KBM-7 (cell line): ENCODE measurements at places on chromosomes 16 and 17.

DNA sequence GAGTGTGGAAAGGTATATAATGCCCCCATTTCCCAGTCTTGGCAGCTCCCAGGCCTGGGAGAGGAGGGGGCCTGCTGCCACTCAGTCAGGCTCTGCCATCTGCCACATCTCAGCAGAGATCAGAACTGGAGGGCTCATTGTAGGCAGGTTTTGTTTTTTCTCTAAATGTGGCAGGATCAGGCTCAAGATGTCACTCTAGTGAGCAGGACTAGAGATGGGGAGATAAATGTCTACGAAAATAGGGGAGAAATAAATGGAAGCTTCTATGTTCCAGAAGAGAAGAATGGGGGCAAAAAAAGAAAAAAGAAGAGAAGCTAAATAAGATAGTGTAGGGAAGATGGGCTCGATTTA, 13.9 kb downstream of the NXPH3 start:
- DNase-seq = no peak

DNA sequence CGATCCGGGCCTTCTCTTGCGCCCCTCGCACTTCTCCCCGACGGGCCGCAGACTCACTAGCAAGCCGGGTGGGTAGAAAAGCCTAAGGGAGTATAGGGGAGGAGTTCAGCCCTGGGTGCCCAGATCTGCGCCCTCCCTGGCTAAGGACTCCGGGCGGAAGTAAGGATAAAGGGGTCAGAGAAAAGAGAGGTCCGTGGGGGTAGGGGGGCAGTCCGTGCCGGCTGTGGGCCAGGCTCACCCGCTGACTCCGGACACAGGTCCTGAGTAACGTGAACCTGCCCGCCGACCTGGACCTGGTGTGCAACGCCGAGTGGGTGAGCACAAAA, 1.8 kb downstream of the NAGS start:
- DNase-seq = no peak

- DNase-seq = no peak
Measured at GRCh38 chr17:45838751-45839295, 5.9 kb upstream of the SPPL2C start.

DNA sequence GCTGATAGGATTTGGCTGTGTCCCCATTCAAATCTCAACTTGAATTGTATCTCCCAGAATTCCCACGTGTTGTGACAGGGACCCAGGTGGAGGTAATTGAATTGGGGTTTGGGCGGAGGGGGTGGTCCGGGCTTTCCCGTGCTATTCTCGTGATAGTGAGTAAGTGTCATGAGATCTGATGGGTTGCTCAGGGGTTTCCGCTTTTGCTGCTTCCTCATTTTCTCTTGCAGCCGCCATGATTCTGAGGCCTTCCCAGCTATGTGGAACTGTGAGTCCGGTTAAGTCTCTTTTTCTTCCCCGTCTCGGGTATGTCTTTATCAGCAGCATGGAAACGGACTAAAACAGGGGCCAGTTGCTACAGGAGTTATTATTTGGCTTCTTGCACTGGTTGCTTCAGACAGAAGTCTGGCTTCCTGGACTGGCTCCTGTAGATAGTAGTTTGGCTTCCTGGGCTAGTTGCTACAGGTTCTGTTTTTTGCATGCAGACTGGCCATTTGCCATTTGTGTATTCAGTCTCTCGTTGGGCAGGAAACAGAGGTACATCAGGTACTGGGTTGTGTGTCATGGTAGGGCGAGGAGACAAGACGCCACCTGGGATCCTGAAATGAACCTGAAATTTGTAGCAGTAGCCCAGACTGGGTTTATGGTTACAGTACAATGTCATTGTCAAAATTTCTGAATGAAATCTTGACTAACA, 32.6 kb downstream of the CNTNAP4 start:
- DNase-seq = no peak

GRCh38 chr17:77930780-77931768, 27.4 kb upstream of the TNRC6C start:
- DNase-seq = no peak

DNA sequence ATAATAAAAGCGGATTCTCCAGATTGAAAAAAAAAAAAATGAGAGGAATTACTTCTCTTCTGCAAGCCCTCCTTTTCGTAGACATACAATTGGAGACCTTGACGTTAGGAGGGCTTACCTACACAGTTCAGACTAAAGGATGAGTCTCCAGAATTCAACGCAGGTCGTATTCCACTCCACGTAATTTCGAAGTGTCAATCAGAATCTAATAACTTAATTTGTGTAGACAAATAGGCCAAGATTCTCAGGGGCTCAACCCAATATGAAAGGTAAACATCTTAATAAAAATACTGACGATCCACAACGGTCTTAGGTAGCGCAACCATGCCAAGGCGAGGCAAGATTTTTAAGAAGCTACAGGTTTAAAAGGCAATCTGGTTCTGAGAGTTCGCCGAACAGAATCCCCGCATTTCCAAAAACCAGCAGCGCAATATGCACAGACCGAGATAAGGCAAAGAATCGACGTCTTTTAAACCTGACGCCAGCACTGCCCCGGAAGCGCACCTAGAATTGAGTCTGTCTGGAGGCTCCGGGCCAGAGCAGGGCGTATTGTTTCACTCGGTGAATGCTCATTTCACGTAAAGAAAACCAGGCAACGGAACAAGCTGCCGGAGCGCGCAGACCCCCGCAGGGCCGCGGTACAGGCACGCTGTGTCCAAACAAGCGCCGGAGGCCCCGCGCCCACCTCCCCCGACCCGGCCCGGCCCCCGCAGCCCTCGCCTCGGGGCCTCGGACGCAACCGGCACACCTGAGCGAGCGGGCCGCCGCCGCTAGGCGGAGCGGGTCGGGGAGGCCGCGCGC, 623 bp downstream of the MBTPS1 start:
- peak; percentile 49 for DNase-seq

- no peak for DNase-seq
Measured at GRCh38 chr17:38451030-38451839, 23.0 kb downstream of the ARHGAP23 start.

DNA sequence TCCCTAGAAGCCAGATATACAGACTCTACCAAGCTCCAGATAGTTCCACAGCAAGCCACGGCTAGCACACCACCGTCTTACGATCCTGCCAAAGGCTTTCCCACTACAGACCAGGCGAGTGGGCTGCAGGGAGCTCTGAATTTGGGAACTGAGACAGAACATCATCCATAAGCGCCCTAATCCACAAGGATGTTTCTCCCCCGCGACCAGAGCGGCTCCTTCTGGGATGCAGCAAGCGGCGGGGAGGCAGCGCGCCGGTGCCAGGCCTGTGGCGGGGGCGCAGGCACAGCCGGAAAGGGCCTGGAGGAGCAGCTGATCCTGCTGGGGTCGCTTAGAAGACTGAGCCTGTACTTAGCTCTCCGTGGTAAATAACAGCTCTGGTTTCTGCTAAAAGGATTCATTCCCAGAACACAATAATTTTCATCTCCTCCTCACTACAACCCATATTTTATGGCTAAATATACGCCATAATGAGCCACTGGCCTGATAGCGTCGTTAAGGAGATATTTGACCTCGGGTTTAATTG, 16.2 kb upstream of the FOXF1 start:
- no peak for DNase-seq

DNA sequence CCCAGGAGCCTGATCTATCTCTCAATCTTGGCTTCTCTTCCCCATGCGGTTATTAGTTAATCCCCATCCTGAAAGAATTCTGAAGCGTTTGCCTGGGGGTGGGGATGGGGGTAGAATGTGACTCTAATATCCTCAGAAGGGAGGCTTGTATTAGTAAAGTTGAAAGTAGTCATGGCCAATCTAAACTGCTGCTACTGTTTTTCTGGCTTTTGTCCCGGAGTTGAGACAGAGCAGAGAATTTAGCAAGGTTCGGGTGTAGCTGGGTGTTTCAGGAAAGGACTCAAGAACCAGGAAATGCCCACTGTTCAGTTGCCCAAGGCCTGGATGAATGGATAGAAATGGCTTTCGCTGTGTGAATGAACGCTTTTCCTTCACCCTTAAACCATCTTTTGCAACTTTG, 17.6 kb upstream of the ITGAM start:
- no peak for DNase-seq

DNA sequence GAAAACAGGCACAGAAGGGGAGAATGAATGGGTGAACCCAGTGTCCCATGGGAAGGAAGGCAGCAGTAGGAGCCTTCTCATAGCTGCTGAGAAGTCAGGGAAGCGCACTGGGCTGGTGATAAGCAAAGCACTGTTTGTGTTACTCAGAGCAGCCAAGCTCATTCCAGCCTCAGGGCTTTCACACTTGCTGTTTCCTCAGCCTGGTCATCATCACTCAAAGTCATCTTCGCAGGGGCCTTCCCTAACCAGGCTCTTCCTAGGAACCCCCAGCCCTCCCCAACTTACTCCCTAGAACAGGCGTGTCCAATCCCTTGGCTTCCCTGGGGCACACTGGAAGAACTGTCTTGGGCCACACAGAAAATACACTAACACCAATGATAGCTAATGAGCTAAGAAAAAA, 32.1 kb upstream of the LONP2 start:
- no peak for DNase-seq

DNA sequence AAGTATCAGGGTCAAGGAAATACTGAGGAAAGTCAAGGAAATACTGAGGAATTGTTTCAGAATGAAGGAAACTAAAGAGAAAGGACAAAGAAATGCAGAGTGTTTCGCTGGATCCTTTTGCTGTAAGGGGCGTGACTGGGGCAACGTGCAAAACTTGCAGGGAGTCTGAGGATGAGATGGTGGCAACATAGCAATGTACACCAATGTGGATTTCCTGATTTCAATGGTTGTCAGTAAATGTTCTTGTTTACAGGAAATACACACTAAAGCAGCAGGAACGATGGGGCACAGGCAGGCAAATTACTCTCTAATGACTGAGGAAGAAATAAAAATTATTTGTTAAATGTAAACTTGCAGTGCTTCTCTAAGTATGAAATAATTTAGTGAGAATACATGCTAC, 34.4 kb downstream of the ZZEF1 start:
- DNase-seq = no peak

DNA sequence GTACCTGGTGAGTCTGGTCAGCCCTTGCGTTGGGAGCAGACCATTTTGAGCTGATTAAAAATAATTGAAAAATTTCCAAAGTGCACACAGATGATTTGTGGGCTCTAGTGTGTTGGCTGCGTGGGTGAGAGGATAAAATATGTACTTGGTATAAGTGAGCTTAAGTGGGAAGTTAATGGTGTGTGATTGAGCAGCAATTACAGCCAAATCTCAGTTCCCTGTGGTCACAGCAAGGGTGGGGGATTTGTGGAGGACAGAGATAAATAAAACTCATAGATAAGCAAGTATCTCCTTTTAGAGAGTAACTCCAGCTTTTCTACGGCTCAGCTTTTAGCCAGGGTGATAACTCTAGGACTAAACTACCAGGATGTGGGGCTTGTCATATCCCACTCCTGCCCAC, 390.4 kb downstream of the UTP18 start:
- DNase-seq = no peak

DNA sequence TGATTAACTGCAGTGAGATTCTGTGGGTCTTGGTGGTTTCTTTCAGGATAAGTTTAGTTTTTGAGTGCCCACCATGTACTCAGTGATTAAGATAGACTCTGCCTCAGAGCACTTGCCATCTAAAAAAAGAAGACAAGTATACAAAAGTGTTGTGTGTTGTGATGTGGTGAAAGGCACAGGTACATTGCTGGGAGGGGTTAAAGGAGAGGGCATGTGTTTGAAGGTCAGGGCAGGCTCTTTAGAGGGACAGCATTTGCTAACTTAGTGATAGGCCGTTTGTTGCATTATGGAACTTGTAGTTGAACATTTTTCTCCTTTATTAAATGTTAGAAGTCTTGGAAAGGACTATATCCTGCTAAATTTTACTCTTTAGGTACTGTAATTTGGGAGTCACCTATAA, 26.5 kb downstream of the SF3B3 start:
- DNase-seq = no peak

DNA sequence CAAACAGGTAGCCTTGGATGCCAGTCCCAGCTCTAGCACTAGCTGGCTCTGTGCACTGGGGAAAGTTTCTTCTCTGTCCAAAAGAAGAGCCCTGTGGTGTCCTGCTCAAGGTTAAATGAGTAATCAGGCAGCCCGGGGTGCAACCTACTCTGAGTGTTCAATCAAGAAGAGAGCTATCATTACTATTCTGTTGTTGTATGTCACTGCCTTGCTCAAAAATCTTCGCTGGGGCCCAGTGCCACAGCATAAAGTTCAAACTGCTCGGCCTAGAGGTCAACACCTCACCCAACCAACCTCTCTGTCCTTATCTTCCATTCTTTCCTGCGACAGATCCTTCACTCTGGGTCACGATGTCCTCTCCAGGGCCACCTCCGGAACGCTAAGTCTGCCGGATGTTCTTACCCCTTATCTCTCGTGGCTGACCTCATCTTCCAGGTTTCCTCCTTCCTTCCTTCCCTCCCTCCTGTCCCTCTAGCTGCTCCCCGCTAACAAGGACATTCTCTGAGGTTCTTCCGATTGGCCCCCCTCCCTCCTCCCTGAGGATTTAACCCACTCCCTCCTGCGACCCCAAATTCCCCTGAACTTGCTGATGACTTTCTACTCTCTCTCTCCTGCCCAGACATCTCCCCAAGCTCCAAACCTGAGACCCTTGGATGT, 4.4 kb downstream of the FDXR start:
- no peak for DNase-seq

DNA sequence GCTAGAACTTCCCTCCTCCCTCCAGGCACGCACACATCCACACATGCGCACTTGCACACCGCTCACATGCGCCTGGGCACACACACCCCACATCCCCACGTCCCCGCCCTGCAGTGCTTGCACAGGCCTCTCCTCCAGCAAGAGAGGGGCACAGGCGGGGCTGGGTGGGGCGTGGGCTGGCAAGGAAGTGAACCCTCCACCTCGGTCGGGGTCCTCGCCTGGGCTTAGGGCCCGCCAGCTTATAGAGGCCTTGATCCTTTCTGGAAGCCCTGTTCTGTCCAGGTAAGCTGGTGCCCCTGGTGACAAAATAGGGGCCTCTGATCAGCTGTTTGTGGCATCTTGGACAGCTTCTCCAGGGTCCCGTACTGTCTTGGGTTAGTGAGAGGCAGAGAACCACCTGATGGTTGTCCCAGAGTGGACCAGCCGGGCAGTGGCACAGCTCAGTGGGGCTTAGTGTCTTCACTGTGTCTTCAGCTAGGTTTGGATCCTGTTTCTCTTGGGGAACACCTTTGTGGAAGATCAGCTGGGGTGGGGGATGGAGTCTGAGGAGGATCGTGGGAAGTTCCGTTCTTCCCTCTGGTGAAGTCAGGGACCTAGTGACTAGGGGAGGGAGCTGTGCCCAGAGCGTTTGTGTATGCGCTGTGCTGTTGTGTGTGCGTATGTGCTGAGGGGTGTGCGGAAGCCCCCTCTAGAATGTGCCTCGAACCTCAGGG, 12.1 kb downstream of the TBX4 start:
- DNase-seq = no peak

GRCh38 chr17:83056583-83057396, 22.6 kb upstream of the METRNL start:
- DNase-seq = no peak

DNA sequence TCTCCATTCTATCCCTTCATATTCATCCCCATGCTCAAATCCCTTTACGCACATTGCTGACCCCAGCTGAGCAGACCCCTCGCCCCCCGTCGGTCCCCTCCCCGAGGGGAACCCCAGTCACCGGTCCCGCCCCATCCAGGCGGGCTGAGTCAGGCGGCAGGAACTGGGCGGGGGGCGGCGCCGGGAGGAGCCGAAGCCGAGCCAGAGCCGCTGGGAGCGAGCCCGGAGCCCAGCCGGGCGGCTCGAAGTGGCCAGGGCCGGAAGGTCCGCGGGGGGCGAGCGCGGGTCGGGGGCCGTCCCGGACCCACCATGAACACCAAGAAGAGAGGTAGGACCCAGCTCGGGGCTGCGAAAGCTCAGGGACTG, 8.6 kb downstream of the RIPOR1 start:
- no peak for DNase-seq

GRCh38 chr16:24819462-24820040, 26.2 kb upstream of the SLC5A11 start:
- DNase-seq = no peak

GRCh38 chr16:9318764-9319163, 227.3 kb downstream of the HAPSTR1 start:
- DNase-seq = no peak
